Left forelimb (tissue), 1 donor: ENCODE measurements at places on chromosomes 6 and 20.

GRCh38 chr6:133632206-133632605 lies 256.7 kb upstream of the TCF21 start:
- DNase-seq, result no peak

- no peak for DNase-seq
Measured at GRCh38 chr6:77095936-77096627, 367.2 kb downstream of the HTR1B start.

GRCh38 chr6:2579804-2580570 lies 170.7 kb downstream of the MYLK4 start:
- DNase-seq, result peak; percentile 36

DNA sequence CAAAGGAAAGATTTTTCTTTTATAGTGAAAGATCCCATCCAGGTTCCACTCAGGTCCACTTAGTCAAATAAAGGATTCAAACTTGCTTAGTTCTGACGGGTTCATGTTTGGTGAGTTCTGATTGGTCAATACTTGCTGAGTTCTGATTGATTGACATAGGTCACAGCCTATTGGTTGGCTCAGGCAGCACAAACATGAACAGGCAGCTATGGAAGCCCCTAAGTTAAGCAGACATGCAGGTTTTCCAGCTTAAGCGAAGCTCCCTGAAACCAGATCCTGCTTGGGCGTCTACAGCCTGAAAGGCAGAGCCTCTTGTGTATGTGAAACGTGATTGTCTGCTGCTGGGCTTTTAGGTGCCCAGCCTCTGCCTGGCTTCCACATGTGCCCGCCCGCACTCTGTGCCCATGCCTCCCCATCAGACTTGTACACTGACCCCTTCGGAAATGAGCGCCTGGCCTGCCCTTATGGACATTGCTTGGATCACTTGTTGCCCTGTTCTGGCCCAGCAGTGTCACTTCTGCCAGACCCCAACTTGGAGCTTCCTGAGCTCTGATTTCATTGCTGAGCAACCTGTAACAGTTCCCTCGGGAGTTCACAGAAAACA lies 45.4 kb upstream of the ECI2 start:
- no peak for DNase-seq

GRCh38 chr6:169340395-169340794 lies 86.7 kb upstream of the THBS2 start:
- no peak for DNase-seq

DNA sequence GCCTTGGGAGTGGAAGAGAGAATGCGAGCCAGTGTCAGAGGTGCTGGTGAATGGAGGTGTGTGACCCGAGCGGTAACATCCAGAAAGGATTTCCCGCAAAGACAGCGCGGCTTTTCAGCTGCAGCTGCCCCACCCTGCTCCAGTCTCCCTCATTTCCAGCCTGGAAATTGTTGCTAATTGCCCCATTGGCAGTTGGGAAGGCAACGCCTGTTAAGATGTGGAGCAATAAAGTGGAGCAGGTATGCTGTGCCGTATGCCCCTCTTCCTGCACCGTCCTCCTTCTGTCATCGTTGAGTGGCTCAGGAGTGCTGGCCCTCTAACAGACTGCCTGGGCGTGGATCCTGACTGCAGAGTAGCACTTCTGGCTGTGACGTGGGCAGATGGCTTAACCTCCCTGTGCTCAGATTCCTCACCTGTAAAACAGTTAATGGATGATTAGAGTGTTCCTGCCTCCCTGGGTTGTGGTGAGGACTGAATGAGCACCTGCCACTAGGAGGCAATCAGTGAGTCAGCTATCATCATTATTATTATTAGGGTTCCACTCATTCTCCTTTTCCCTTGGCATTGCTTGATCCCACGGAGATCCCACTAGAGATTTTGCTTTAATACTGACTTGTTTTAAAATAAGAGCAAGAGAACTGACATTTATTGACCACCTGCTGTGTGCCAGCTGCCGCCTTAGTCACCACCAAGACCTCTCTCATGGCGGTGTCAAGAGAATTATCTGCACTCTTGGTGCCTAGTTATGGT lies 11.7 kb downstream of the ARFGEF2 start:
- DNase-seq, result no peak

- no peak for DNase-seq
Measured at GRCh38 chr6:147691446-147691845, 183.0 kb downstream of the SAMD5 start.

DNA sequence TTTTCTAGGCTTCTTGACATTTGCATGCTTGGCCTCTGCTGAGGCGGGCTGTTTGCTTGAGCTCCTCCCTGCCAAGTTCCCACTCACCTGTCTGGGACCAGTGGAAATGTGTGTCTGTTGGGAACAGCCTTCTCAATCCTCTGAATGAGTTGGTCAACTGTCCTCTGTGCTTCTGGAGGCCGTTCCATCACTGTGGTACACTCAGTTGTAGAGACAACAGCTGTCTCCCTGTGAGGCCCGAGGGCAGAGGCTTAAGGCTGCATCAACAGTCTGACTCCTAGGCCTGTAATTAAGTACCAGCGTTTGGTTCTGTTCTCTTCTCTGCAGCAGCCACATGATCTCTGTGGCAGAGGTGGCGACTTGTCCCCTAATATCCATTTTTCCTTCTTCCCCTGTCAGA lies 110.9 kb downstream of the CDC5L start:
- no peak for DNase-seq

DNA sequence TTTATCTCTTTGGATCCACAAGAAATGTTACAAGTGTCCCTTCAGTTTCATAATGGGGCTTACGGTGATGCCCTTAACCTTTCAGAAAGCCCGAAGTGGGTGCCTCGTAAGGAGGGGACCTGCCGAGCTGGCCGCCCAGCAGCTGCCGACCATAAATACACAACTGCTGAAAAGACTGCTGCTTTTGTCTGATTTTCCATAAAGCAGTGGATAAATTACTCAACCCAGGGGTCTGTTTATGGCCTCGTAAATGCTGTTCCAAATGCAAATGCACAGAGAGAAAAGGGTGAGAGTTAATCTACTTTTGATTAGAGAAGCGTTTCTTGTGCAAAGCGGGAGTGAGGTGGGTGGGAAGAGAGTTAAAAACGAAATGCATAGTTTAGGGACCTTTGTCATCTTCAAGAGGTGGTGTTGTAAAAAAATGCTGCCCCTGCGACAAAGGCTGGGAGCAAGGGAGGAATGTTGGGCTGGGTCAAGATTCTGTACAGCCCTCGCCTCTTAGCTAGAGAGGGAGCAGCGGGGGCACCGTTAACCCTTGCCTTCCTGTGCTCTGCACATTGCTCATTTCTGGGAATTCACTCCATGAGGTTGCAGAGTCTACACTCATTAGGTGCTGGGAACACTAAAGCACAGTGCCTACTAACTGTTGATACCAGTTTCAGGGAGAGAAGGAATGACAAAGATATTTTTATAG lies 112.0 kb upstream of the MTHFD1L start:
- no peak for DNase-seq

DNA sequence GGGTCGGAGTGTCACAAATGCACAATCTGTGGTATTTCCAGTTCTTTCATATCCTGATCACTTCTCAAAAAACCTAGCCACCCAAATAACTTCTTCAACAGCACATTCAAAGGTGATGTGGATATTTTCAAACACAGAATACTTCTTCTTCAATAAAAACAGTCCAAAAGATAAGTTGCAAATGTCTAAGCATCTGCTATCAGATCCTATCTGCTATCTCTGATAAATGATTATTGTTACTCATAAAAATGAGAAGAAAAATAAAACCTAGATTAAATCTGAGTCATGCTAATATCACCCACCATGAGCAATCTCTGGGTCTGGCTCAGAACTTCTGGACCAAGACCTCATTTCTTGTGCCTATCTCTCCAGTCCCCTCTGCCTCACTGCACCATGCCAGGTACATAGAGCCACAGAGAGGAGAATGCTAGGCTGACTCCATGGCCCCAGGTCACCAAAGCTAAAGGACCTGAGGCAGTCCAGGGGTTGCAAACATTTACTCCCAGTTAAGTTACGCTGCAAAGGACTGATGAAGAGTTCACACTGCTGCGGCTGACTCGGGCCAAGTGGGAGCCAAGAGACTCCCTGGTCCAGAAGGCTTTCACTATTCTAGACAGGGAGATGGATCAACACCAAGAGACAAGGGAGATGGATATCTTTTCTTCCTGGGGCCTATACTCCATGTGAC lies 101.4 kb downstream of the KIF13A start:
- no peak for DNase-seq

- DNase-seq, result no peak
Measured at GRCh38 chr6:117918454-117918853, 11.4 kb downstream of the SLC35F1 start.

DNA sequence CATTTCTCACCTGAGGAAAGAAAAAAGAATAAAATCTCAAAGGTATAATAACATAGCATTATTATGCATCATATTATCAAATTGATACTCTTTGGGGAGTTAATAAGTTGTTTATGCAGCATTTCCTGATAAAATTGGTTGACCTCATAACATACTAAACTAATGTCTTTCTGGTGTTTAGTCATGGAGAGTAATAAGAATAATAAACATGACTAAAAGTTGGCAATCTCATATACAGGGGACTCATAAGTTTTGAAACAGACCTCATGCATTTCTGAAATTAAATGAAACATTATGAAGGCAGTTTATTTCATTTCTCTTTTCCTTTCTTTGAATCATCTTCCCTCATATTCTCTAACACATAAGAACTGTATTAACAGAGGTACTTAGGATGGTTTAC lies 60.5 kb upstream of the PRDM1 start:
- DNase-seq, result no peak

DNA sequence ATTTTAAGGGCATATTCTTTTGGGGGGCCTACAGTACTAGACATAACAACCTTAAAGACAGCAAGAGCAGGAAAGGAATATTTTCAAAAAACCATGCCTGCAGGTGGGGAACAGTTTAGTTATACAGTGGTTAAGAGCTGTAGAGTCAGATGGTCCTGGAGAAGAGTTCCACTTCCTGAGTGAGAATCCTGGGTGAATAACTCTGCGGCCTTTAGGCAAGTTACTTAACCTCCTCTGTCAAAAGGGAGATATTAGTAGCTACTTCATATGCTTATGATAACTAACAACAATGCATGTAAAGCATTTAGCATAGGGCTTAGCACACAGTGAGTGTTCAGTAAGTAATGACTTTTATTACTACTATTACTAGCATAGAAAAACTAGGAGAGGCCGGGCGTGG lies 119.2 kb upstream of the TAB2 start:
- DNase-seq, result no peak

DNA sequence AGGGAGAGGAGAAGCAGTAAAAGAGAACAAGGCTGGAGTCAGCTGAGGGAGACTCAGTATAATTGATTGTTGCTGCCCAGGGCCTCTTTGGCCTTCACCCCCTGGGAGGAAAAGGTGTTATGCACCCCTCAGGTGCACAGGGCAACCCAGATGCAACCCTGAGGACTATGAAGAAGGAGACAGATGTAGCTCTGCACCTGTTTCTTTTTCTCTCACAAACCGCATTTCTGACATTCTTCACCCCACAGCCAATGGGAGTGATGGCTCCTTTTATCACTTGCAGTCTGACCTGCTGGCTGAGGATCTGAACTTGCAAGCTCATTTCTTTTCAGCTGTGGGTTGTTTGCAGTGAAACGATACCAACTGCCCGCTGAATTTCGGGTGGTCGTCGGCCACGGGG lies 64.1 kb upstream of the F13A1 start:
- no peak for DNase-seq

DNA sequence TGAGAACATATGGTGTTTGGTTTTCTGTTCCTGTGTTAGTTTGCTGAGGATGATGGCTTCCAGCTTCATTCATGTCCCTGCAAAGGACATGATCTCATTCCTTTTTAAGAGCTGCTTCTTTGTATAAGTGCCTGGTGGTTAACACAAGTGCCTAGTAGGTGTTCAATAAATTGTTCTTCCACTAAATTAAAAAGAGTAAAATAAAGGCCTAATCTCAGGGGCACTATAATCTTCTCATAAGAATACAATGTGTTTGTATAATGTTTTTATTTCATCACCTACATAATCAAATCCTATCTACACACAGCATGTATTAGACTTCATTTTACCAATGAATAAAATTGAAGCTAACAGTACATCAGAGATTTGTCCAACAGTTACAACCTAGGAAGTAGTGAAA lies 252.7 kb downstream of the KHDC1L start:
- DNase-seq, result no peak

DNA sequence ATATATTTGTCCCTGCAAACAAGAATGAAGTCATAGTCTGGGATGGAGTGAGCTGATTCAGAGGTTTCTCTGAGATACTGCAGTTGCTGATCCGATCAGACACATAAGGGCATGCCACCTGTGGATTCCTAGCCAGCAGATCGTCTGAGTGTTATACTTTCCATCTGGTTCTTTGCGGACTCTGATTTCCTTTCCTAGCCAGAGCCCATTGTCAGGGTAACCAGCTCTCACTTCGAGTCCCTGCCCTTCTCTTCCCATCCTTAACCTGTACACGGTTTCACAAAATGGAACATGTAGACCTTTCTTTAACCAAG lies 100.9 kb downstream of the TMEM200A start:
- no peak for DNase-seq

DNA sequence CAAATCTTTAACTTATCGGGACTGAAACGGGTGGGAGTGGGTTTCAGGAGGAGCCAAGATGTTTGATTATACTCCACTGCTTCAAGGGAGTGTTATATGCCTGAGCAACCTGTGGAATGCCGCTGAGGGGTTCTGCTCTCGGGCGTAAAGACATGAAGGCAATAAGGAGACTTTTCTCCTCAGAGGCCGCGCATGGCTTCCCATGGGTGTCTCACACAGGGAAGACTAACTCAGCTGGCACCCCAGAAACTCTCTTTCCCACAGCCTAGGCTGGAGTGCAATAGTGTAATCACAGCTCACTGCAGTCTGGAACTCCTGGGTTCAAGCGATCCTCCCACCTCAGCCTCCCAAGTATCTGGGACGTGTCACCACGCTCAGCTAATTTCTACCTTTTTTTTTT lies 5.1 kb upstream of the C20orf141 start:
- DNase-seq, result no peak

DNA sequence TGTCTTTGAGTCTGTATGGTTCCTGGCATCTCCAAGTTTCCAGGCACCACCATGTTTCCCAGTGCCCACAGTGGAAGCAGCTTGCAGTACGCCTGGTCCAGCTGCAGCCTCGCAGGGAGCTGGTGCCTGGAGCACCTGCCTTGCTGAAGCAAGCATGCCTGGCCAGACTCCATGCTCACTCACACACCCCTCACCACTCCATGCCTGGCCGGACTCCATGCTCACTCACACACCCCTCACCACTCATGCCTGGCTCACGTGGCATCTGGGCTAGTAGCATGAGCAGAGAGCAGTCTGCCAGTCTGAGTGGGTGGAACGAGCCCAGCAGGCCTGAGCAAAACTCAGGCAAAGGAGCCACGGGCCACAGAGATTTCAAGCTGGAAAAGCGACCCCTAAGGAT lies 214.3 kb downstream of the TFAP2C start:
- no peak for DNase-seq

- no peak for DNase-seq
Measured at GRCh38 chr6:47134476-47135189, 92.5 kb upstream of the ADGRF1 start.
